Activated T-cell treated with anti-CD3 and anti-CD28 coated beads for 1 hour (primary cell): ENCODE measurements at places on chromosomes 7 and 10.
A peak's percentile ranks its signal among the peaks of the same experiment; 100 is the strongest.

- no peak for DNase-seq
These were observed 278.1 kb upstream of the NRP1 start for GRCh38 chr10:33612551-33612950.

DNA sequence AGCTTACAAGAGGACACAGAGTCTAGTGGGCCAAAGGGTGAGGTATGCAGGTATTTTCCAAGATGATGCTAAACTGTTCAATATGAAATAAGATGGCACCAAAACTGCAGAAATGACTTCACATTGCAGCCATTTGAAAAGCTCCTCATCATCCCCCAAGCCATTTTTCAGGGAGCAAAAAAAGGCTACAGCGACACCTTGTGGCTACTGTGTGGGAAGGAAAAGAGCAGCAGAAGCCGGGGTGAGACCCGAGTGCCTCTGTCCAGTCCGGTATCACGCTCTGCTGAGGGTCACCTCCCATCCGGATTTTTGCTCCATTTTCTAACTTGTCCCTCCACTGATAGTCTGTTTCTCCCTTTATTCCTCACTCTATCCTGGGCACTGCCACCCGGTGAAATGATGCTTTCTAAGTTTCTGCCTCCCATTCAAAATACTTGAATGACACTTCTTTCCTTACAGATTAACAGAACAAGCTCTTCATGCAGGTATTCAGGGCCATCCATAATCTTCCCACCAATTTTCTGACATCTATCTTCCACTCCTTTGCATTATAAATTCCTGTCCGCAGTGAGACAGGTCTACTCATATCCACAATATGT is 220.2 kb downstream of the DGKI start:
- DNase-seq = no peak

DNA sequence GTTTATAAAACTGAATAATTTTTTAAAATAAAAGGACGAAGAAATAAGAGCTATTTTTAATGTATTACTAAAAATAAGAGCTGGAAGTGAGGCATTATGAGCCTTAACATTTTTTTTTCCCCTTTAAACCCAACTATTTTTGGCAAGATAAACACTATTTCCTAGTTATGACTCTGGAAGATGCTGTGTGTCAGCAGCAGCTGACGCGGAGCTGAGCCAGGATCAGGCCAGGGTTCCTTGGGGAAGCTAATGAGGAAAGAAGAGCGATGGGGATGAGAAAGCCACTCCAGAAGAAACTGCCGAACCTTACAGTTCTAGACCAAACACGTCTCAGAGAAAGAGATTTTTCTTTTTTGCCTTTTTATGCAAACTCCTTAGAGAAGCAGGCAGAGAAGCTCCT is 85.9 kb downstream of the USP6NL start:
- no peak for DNase-seq

- no peak for DNase-seq
These were observed 9.1 kb downstream of the EN2 start for GRCh38 chr7:155466814-155467733.

- no peak for DNase-seq
These were observed 208.6 kb upstream of the YAE1 start for GRCh38 chr7:39357648-39358047.

GRCh38 chr10:12579954-12580858 is 230.9 kb downstream of the CAMK1D start:
- DNase-seq = no peak

DNA sequence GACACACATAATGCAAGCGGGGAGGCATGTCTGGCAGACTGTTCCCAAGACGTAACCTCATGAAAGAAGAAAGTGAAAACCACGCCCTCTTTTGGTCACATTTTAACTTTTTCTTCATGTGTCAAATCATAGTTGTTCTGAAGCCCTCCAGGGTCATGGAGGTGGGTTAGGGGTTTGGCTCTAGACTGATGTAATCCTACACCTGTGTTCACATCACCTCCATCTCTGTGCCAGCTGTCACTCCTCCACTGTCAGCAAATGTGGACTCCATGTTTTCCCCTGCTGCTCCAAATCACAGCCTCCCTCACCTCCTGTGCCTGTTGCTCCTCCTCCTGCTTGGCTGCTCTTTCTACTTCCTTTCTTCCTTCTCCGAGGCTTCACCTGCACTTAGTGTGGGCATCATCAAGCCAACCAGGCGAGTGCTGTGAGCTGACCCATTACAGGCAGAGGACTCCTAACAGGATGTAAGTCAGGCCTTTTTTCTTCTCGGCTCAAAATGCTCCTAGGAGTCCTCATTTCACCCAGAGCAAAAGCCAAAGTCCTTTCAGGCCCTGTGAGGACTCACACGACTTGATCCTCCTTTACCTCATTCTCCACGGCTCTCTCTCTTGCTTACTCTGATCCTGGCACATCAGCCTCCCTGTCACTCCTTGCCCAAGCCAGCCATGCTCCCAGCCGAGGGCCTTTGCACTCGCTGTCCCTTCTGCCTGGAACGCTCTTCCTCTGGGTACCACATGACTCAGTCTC is 66.4 kb upstream of the IFRD1 start:
- no peak for DNase-seq

- no peak for DNase-seq
These were observed 216.1 kb upstream of the STEAP4 start for GRCh38 chr7:88522771-88523293.

- no peak for DNase-seq
These were observed 2.5 kb downstream of the LBX1 start for GRCh38 chr10:101226491-101227428.

- DNase-seq = no peak
These were observed 595.1 kb downstream of the PARD3 start for GRCh38 chr10:34219753-34220548.

DNA sequence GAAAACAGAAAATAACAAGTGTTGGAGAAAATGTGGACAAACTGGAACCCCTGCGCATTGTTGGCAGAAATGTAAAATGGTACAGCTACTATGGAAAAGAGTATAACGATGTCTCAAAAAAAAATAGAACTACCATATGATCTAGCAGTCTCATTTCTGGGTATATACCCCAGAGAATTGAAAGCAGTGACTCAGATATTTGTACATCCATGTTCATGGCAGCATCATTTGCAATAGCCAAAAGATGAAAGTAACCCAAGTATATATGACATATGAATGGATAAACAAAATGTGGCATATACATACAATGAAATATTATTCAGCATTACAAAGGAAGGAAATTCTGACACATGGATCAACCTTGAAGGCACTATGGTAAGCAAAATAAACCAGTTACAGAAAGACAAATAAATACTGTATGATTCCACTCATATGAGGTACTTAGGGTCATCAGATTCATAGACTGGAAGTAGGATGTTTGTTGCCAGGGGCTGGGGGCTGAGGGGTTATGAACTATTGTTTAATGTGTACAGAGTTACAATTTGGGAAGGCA is 4.9 kb downstream of the NRCAM start:
- DNase-seq = no peak

DNA sequence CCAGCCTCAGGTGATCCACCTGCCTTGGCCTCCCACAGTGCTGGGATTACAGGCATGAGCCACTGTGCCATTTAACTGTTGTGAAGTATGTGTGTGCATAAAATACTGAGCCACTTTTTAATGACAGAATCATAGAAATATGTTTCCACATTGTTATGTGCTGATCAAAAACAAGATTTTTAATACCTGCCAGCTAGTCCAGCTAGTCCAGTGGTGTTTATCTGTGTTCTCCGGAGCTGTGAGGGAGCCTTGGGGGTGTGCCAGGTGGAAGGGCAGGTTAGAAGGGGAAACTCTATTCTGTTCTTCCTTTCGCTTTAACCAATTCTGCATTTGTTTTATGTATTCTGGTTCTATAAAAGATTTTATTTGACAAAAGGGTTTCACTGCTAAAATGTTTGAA is 7.0 kb downstream of the FAM221A start:
- no peak for DNase-seq

DNA sequence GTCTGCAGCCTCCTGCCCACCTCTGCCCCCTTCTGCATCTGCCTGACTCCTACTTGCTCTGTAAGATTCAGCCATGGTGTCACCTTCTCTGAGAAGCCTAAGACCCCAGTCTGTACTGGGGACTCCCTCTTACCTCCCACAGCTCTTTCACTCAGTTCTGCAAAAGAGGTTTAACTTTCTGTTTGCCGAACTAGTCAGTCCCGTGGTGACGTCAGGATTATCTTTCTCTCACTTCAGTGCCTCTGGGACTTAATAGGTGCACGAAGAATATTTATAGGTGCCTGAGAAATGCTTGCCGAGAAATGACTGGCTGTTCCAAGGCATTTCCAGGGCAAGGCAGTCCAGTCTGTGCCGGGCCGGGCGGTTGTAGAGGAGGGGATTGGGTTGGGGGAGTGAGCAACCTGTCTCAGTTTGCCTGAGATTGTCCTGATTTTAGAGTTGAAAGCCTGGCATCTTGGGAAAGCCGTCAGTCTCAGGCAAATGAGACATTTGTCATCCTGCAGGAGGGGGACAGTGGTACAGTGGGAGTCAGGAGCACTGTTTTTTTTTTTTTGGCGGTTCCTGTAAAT is 227.5 kb upstream of the NPVF start:
- DNase-seq = no peak

DNA sequence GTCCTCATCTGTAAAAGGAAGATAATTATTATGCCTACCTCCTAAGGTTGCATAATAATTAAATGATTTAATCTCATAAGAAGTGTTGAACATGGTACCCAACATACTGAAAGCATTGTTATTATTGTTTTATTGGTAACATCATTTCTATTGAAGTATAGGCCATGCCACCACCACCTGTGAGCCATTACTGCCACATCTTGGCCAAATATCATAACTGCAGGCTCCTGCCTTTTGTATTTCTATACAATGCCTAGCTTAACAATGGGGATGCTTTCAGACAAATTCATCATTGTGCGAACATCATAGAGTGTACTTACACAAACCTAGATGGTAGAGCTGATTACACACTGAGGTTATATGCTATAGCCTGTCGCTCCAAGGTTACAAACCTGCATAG is 61.1 kb upstream of the NPSR1 start:
- DNase-seq = no peak

DNA sequence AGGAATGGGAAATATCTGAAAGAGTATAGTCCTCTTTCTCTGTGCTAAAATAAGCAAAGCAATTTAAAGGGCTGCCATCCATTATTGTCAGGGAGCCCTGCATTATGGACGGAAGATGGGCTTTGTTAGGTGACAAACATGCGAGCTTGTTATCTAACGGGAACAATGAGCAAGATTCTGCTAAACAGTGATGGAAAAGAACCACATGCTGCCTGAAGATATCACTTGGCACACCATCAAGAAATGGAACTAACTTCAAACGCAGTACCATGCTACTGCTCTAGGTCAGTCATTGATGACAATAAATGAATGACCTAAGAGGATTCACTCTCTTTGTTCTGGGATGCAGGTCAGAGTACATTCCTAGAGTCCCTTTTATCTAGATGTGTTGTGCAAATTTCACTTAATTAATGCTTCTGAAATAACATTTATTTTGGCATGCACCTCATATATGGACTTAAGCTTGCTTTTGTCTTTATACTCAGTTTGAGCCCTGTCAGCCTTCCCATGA is 175.7 kb upstream of the PTN start:
- no peak for DNase-seq

GRCh38 chr10:124299696-124300095 is 119.0 kb downstream of the OAT start:
- no peak for DNase-seq

DNA sequence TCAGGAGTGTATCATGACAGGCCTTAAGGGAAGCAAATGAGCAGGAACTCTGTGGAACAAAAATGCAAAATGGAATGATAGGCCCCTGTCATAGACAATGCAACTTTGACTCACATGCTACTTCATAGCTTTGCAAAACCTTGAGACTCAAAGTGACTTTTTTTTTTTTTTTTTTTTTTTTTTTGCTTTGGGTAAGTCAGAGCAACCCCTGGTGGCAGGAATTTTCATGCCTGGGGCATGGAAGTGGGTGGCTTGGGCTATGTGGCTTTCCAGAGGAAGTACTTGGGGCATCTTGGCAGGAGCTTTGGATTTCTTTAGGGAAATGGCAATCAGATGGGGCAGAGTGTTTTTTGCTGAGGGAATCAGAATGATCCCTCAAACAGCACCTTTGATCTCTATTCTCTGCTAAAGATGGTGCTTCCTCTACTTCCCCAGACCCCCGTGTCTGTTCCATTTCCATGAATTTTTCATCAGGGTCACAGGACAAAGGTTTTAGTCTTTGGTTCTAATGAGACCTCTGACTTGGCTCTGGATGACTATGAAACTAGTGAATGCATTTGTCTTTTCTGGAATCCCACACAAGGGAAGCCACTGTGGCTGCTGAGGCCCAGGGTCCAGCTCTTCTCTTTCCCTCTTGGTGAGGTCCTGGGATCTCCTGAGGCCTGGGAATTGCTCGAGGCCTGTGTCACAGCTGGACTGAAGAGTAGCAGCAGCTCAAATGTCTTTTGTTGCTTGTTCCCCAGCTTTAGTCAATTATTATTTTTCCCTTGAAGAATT is 62.8 kb downstream of the TACC2 start:
- no peak for DNase-seq

DNA sequence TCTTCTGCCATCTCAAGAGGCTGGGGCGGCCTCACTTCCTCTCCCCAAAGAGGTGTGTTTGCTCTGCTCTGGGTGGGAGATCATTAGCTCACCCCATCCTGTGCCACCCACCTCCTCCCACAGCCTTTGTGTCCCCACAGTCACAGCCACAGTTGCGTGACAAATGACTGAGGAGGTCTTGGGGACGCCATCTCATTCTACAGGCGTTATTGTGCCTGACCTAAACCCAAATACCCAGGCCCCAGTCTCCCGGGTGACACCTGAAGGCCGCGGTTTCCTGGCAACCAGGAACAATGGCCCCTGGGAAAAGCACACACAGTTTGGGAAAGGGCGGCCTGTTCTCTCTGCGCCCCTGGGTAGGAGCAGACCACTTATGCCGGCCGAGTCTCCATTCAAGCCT is 51.6 kb downstream of the SLIT1 start:
- no peak for DNase-seq

- no peak for DNase-seq
These were observed 52.2 kb upstream of the SHH start for GRCh38 chr7:155864271-155864985.

DNA sequence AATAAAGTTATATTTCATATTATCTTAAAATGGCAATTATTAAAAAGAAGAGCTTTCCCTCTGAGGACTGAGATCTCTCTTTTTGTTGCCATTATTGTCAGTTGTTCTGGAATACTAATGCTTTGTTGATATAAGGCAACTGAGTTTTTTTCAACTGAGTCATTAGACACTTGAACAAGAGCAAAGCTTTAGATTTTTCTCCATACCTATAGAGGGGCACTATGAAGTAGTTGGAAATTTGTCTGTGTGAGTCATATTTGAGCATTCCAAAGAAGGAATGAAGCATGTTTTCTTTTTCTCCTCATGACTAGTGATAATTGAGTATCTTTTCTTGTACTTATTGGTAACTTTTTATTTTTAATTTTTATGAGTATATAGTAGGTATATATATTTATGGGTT is 24.5 kb downstream of the RPA3 start:
- DNase-seq = no peak

GRCh38 chr10:27783660-27784059 is 38.0 kb upstream of the MKX start:
- peak; percentile 2 for DNase-seq

DNA sequence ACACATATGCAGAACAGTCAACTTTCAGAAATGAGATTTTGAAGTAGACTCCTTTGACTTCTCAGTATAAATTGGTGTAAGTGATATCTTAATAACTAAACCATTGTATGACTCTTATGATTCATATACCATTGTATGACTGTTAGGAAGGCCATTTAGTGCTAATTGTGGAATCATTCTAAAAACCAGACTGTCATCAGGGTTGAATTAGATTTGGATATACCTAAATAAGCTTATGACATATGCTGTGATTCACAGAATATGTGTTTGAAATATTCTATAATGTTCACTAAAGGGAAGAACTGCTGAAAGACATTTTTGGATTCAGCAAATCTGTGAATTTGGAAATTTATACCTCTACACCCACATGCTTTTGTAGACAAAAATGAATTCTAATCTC is 438.1 kb downstream of the MDFIC start:
- no peak for DNase-seq
